SK-N-DZ (cell line): ENCODE measurements at places on chromosomes 6 and 20.

- DNase-seq = no peak
These were observed 374.5 kb downstream of the RNGTT start for GRCh38 chr6:88588938-88589337.

- no peak for DNase-seq
These were observed 155.4 kb downstream of the DLL1 start for GRCh38 chr6:170135461-170135820.

- DNase-seq = peak; percentile 80
These were observed 657 bp downstream of the RALY start for GRCh38 chr20:33994222-33994913.

DNA sequence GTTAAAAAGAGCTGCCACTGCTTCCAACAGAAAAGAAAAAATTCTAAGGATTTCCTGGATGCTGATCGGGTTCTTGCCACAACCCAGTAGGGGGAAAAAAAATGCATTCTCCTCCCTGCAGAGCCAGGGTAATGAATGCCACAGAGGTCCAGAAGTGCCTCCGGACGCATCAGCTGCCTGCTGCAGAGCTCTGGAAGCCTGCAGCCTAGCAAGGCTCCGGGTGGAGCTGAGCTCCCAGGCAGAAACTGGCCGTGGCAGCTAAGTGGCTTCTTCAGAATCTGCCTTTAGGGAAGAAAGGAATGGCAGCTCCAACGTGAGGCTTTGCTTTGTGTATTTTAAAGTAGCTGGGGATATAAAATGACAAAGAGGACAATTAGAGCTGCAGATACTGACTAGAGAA lies 155.0 kb downstream of the CFAP61 start:
- DNase-seq = peak; percentile 62

DNA sequence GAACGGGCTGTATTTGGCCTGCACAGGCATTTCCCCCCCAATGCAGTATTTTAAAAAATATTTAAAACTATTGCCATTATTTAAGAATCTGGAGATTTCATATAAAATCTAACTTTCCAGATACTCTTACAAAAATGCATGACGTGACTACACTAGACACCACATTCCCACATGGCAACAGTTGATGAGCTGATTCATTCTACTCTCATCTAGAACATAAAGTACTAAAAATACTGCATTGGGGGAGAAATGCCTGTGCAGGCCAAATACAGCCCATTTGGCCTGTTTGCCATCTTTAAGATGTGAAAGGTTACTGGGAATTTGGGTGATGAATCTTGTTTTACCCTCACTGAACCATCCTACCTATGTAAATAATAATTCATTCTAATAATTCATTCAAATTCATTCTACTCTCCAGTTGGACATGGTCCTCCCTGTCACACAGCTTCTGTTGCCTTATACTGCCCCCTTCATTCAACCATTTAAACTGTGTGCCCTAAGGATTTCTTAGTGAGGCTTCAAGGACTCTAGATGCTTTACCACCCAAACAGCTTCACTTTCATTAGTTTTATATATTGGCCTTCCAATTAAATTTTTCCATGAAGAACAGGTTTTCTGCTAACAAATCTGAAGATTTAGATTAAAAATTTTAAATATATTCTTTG lies 6.9 kb upstream of the ZSCAN16 start:
- no peak for DNase-seq

DNA sequence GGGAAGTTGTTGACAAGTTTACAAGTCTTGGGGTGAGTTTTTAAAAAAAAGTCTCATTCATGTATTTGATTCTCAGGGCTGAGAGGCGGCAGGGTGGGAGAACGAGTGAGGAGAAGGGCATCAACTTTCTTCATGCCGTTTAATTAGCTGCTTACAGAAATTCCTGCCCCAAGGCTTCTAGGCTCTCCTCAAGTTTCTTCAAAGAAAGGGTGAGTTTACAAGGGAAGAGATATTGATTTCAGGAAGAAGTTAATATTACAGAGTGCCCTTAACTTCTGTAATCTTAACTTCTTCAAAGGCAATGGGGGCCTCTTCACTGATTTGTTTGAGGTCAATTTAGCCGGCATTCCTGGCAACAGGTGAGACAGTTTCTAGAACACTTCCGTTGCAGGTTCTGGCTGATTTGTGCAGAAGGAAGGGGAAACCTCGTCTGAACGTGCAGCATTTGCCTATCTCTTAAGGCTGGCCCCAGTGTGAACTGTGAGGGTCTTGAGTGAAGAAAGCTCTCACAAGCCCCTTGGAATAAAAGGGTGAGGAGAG lies 3.4 kb upstream of the COL12A1 start:
- no peak for DNase-seq

DNA sequence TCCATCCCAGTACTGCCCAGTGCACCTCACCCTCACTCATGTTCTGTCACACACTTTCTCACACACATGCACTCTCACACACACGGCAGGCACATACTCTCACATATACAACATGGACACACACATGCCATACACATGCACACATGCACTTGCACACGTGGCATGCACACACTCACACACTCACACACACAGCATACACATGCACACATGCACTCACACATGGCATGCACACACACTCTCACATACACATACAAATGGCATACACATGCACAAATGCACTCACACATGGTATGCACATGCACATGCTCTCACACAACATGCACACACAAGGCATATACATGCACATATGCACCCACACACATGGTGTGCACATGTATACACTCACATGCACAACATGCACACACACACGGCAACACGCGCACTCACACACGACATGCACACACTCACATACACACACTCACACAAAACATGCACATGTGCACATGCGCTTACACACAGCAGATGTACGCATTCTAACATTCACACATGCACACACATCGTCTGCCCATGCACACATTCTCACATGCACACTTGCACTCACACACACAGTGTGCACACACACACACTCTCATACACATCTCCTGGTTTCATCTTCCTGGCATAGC lies 131.7 kb upstream of the THBS2 start:
- DNase-seq = no peak

DNA sequence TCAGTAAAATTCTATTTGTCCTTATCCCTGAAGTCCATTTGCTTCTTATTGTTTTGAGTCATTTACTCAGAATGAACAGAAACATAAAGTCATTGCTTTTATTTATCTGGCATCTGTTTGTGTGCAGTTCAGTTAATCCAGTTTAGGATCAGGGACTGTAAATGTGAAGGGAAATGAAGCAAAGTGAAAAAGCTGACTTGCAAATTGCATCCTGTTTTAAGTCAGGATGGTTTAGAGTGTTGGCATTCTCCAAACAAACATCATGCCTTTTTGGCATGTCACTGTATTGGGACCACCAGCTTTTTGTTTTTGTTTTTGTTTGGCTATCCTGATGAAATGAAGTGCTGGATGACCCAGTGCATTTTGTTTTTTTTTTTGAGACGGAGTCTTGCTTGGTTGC lies 100.2 kb upstream of the CLDN20 start:
- no peak for DNase-seq

DNA sequence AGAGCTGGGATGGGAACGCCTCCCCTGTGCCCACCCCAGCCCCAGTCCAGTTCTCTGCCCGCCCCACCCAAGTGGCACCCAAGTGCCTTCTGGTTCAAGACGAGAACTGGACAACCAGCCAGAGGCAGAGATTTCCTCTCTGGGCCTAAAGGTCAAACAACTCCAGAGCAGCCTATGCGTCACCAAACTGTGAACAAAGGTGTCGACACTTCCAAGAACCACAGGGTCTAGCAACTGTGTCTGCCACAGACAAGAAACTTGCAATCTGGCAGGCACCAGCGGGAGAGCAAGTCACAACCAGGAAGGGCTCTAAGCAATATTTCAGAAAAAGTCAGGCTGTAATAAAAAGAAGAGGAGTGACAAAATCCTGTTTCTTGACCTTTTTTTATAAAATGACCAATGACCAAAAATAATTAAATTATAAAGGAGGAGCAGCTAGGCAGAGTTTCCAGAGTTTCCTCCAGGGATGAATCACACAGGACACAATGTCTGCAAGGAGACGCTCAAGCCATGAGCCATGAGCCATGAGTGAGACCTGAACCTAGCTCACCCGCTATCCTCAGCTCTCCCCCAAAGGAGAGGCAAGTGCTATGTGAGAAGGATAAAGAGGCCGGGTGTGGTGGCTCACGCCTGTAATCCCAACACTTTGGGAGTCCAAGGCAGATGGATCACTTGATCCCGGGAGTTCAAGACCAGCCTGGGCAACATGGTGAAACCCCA lies 11.1 kb downstream of the EDEM2 start:
- DNase-seq = no peak

DNA sequence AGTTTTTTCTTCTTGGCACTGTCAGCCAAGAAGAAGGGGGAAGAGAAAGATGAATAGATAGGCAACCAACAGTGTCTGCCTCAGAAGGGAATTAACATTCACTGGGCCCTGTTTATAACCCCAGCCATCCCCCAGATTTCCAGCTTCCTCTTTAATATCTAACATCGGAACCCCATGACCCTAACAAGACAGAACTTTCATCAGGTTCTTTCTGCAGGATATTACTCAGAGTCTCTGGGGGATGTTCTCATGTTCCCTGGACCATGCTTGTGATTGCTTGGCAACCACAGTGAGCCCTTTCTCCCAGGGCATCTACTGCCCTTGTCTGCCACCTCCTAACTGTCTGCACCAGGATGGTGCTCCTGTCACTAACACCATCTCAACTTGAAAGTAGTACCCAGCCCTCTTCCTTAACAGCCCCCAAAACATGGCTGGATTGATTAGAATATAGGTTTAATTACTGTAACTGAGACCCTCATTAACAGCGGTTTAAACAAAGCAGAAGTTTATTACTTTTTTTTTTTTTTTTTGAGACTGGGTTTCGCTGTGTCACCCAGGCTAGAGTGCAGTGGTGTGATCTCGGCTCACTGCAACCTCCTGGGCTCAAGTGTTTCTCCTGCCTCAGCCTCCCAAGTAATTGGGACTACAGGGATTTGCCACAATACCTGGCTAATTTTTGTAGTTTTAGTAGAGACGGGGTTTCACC lies 12.0 kb upstream of the PTPN1 start:
- no peak for DNase-seq

- DNase-seq = no peak
These were observed 31.7 kb downstream of the PAK5 start for GRCh38 chr20:9807136-9807535.

DNA sequence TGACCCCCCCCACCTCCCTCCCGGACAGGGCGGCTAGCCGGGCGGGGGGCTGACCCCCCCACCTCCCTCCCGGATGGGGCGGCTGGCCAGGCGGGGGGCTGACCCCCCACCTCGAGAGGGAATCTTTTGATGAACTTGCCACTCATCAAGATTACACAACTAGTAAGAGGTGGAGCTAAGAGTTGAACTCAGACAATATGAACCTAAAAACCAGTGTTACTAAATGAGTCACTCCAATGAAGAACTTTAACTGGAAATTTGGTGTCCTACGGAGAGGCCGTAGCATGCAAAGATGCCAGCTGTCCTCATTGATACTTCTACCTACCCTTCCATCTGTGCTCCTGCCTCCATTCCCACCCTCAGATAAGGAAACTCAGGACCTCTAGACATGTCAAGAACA lies 42.8 kb downstream of the PFDN4 start:
- no peak for DNase-seq

- no peak for DNase-seq
These were observed 12.0 kb downstream of the SLC12A5 start for GRCh38 chr20:46040902-46041535.
